Amniotic stem cell (primary cell): ENCODE measurements at places on chromosomes 2 and 18.

GRCh38 chr2:168278424-168278888 lies 31.1 kb upstream of the STK39 start:
- DNase-seq = no peak

- no peak for DNase-seq
Observed at GRCh38 chr2:120943403-120944034, 207.9 kb downstream of the GLI2 start.

DNA sequence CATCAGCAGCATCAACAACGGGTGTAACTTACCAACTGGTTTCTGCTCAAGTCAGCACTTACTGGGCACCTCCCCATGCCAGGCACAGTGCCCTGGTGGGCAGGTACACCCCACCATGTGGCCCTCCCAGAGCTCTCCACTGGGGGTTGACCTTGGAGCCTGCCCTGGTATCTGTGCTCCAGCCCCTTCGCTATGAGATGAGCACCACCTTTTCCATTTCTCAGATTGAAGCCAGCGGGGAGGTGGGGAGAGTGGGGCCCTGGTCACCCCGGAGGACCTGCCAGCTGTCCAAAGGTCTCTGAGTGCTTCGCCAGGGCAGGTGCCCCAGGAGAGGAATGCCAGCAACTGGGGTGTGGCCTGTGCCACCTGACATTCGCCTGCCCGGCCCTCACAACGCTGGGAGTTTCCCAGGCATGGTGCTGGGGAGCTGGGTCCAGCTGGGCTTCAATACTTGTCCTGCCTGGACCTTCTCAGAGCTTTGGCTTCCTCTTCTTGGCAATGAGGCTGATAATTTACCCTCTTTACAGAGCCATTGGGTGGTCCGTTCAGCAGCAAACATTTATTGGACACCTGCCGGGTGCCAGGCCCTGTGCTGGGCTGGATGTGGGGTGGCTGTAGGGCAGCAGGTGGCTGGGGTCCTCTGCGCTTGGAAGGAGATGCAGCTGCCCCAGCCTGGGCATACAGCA lies 5.9 kb upstream of the ZAP70 start:
- no peak for DNase-seq

DNA sequence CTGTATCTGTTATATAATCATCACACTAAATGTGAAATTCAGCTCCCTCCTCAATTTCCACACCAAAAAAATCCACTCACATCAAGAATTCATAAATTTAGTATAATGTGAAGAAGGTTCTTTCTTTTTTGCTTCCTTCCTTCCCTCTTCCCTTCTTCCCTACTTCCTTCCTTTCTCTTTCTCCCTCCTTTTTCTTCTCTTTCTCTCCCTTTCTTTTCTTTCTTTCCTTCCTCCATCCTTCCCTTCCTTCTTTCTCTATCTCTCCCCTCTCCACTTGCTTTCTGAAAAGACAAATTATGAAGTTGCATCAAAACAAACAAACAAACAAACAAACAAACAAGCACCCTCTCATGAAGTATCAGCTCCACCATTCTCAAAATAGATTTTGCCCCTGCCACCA lies 290.0 kb downstream of the PDE11A start:
- no peak for DNase-seq

GRCh38 chr2:218988650-218989049 lies 3.7 kb upstream of the FEV start:
- DNase-seq = no peak

- DNase-seq = no peak
Observed at GRCh38 chr2:60710707-60711106, 45.4 kb upstream of the PAPOLG start.

GRCh38 chr2:205427112-205427511 lies 255.2 kb upstream of the NRP2 start:
- no peak for DNase-seq

DNA sequence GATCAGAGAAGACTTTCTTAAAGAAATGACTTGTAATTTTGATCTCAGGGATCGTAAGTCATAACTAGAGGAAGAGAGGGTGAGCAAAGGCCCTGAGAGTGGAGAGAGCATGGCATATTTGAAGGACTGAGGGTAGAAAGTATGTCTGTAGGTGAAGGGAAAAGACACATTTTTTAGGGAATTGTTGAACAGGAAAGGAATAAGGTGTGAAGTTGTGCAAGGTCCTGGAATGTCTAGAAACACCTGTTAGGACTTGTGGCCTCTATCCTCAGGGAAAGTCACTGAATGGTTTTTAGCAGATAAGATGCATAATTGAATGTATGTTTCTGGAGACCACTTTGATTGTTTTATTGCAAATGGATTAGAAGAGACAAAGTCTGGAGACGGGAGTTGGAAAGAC lies 62.5 kb upstream of the ACTR3 start:
- DNase-seq = no peak

GRCh38 chr2:59150217-59150849 lies 909.2 kb upstream of the FANCL start:
- DNase-seq = no peak

- DNase-seq = no peak
Observed at GRCh38 chr18:58639751-58640427, 11.0 kb upstream of the ALPK2 start.

- DNase-seq = no peak
Observed at GRCh38 chr2:126921066-126921465, 22.4 kb downstream of the TEX51 start.

- DNase-seq = no peak
Observed at GRCh38 chr2:224802407-224802806, 86.2 kb upstream of the CCDC195 start.

DNA sequence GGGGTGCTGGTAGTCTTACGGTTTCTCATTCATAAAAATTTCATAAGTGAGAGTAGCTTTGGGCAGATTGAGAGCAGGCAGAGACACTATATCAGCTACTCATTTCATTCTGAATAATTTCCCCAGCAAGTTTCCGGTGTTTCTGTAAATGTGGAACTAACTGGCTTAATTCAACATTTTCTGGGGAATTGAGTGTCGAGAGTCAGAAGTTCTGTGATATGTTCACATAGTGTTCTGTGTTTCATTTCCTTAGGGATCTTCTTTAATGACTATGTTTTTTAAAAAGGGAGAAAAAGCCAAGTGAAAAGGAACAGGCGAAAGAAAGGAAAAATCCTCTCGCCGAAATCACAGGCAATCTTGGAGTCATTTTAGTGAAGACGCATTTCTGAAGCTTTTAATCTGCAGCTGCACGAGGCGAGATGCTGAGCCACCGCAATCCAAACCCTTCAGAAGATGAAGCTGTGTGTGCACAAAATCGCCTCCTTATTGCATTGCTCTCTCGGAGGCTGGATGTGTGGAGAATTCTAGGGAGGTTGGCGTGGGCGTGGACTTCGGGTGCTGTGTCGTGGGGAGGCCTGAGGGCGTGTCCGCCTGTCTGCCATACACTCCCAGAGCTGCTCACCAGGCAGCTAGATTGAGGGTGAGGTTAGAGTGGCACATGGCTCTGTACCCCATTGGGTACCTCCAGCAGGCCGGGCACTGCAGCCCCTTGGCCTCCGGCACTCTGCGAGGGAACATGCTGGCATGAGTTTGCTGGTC lies 38.4 kb upstream of the HDAC4 start:
- no peak for DNase-seq

GRCh38 chr2:99860720-99861375 lies 281.5 kb downstream of the AFF3 start:
- no peak for DNase-seq

DNA sequence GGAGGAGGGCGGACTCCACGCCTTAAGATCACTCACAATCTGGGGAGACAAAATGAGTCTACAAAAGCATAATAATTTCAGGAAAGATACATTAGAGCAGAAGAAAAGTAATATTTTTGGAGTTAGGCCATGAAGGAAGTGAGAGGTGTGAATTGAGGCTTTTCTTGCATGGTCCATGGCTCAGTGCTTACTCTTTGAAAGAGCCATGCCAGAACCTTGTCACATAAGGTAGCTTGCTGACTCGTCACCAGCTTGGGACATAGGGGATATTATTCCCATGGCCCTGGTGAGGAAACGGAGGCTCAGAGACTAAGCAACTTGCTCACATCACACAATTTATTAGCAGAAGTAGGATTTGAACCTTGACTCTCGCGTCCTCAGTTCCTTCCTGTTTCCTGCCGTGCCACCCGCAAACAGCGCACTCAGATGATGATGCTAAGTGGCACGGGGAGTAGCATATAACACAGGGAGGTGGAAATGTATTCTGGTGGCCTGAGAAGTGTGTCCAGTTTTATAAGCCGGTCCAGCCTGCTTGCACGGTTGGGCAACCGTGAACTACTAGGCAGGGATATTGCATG lies 312.2 kb upstream of the EPAS1 start:
- no peak for DNase-seq

GRCh38 chr2:184596819-184597411 lies 1.4 kb upstream of the ZNF804A start:
- peak; percentile 35 for DNase-seq

- peak; percentile 1 for DNase-seq
Observed at GRCh38 chr2:143284087-143284675, 155.0 kb downstream of the ARHGAP15 start.

GRCh38 chr2:68832233-68832869 lies 38.8 kb downstream of the BMP10 start:
- DNase-seq = no peak

DNA sequence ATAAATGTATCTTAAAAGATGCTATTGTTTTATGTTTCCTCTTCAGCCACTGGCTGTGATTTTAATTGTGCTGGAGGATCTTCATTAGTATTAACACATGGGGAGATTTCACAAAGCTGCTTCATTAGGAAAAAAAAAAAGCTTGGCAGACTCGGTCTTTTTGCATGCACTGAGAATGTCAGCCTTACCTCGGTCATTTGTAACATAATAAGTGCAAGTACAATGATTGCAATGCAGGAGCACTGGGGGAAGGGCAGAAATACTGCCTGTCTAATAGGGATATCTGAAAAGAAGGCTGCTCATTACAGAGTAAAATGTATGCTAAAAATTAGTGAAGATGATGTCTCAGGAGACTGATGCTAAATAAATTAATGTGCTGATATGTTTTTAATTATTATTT lies 1.3 kb upstream of the BAZ2B start:
- no peak for DNase-seq

- no peak for DNase-seq
Observed at GRCh38 chr2:208546107-208546506, 139.5 kb downstream of the PTH2R start.

GRCh38 chr2:132977812-132978529 lies 308.0 kb upstream of the LYPD1 start:
- no peak for DNase-seq

DNA sequence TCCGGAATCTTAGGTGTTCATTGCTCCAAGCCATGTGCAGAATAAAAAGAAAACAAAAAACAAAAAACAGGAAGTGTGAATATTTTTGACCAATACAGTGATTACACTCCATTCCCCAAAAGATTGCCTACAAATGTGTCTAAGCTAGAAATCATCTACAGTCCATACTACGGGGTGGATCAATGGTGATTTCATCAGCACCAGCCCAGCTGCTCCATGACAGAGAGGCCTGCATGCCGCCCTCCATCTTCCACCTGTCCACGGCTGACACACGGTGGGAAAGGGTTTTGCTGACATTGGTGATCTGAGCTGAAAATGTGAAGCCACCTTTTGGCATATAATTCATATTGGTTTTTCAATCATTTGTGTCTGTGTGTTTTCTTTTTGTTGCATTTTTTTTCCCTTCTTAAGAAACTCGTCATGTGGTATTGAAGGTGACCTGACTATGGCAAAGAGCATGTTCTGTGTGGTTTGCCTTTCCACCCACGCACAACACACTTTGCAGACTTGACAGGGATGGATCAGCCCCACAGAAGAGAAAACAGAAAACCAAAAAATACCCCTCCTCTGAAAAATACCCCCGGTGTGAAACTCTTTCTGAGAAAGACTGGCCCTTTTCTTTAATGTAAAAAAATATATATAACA lies 533.1 kb downstream of the RNF144A start:
- no peak for DNase-seq

- DNase-seq = no peak
Observed at GRCh38 chr2:191280290-191280689, 35.1 kb downstream of the MYO1B start.

DNA sequence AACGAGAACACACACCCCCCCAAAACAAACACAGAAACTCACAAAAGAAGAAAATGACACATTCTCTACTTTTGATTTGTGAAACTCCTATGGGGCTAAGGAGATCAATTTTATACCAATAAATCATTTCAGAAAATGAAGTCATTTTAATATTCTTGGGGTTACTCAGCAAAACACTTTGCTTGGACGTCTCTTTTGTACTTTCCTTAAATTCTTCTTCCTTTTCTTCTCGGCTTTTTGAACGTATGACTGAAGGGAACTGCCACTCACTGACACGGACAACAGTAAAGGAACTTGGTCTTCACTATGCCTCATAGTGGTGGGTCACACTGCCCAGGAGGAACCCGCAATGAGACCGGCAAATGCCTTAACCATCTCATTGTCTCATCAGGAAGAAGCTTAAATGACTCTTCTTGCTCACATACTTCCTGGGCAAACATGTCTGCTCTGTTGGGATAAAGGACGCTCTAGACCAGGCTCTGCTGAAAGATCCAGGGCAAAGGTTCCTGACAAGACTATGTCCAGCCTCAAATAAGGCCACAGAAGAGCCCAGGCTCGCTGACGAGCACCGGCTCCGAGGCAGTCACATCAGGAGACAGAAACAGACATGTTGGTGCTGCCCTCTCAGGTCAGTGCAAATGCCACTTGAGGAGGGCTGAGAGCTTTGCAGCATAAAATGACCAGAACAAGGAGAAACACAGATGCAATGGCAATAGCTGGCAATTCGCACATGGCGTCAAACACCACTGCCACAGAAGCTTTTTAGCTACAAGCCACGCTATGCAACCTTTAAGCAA lies 205.5 kb downstream of the TGIF1 start:
- DNase-seq = no peak

- no peak for DNase-seq
Observed at GRCh38 chr18:77066689-77067088, 65.9 kb downstream of the MBP start.

- DNase-seq = no peak
Observed at GRCh38 chr2:182330451-182331305, 96.2 kb downstream of the PDE1A start.

DNA sequence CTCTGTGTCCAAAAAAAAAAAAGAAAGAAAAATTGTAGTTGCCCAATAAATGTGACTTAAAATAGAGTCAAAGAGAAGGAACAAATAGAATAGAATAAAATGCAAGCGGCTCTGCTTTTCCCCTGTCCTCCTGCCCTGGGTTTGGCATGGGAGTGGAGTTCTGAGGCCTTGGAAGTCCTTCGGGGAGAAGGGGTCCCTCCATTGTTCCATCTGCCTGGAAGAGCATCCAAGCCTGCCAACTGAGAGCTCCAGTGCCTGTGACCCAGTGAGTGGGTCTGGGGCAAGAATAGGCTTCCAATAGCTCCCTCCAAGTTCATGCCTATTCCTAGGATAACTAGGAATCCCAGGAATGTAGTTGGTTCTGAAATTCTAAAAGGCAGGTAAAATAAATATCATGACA lies 321.4 kb downstream of the MYCN start:
- DNase-seq = no peak

- no peak for DNase-seq
Observed at GRCh38 chr2:235833971-235834620, 334.1 kb downstream of the GBX2 start.

DNA sequence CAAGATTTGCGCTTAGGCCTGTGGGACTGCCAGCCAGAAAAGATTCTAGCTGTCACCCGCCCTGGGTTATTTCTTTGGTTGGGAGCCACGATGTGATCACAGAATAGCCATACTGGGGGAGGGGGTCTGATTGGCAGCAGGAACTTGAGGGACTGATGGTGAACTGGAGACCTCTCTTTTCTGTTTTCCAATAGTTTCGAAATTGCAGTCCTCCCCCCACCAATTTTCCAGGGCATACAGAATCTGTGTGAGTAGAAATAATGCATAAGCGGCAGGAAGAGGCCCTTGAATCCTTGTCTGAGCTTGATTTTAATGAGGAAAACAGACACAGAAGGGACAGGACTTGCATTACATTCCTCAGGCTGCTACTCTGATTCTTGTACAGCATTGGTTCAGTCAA lies 2.2 kb upstream of the POLR2D start:
- DNase-seq = no peak
